Tibial nerve (tissue), 4 donors: ENCODE measurements at places on chromosomes 2 and 18. TPM values are rescaled to one million over a fixed set of nuclear protein-coding genes. Genes with fewer than 3 reads are reported as not detected.

- DNase-seq = no peak
Observed at GRCh38 chr2:152415231-152415642, 80.3 kb downstream of the FMNL2 start.

Gene NABP1
- 19.2 TPM for total RNA-seq

Gene ATP6V1B1
- not detected for total RNA-seq

DNA sequence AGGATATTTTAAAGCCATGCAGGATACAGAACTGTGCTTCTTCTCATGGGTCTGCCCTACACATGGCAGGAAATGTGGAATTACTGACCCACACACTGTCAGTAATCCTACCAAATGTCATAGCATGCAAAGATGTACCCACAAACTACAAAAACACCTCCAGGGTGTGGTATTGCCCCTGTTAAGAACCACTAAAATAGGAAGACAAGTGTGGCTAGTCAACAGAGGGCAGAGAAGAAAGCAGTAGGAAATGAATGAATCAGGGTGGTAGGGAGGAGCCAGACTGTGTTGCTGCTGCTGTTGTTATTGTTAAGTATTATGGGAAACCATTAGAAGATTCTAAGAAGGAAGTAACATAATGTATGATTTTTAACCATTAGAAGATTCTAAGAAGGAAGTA, 556.7 kb upstream of the ACVR2A start:
- DNase-seq = no peak

Gene ASB18
- not detected for total RNA-seq

GRCh38 chr2:220701115-220701514, 871.0 kb downstream of the EPHA4 start:
- DNase-seq = no peak

GRCh38 chr18:44497757-44498490, 182.8 kb upstream of the SETBP1 start:
- no peak for DNase-seq

Gene MAP2
- total RNA-seq = 22.4 TPM

Gene CLEC4F
- total RNA-seq = not detected

GRCh38 chr2:79275197-79275596, 115.6 kb upstream of the REG3A start:
- no peak for DNase-seq

DNA sequence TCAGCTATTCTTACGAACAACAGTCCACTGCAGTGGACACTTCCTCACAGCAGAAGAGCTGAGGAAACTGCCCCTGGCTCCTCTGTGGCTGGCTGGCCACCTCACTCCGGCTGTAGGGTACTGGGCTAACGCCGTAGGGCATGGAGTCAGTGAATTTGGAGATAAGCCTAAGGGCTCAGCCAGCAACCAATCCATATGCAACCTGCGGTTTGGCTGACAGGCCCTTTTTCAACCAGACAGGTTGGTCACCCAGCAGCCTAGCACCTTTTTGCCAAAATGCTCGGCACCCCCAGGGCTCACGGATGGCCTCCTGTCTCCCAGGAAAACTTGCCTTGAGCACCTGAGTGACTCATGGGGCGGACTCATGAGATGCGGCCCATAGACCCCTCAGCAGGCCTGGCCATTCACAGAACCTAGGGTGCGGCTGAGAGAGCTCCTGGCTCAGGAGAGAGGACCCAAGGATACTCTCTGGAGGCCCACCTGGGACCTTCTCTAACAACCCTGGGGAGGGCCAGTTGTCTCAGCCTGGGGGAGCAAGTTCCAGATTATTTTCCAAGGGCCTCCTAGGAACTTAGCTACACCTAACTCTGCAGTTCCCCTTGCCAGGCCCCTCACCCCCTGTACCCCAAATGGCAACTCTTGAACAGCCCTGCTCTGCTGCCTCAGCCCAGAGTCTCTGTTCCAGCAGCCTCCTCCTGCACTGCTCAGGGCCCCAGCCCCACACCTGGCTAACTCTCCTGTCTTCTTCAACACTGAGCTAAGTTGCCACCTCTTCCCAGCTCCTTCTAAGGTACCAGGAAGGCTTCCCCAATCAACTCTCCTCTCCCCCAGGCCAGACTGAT, 252.1 kb downstream of the CYP26B1 start:
- DNase-seq = no peak

- no peak for DNase-seq
Observed at GRCh38 chr2:205002390-205002789, 457.1 kb downstream of the PARD3B start.
